A549 (cell line): ENCODE measurements at places on chromosomes 7 and 10. TPM values are rescaled to one million over a fixed set of nuclear protein-coding genes. Genes with fewer than 3 reads are reported as not detected.

DNA sequence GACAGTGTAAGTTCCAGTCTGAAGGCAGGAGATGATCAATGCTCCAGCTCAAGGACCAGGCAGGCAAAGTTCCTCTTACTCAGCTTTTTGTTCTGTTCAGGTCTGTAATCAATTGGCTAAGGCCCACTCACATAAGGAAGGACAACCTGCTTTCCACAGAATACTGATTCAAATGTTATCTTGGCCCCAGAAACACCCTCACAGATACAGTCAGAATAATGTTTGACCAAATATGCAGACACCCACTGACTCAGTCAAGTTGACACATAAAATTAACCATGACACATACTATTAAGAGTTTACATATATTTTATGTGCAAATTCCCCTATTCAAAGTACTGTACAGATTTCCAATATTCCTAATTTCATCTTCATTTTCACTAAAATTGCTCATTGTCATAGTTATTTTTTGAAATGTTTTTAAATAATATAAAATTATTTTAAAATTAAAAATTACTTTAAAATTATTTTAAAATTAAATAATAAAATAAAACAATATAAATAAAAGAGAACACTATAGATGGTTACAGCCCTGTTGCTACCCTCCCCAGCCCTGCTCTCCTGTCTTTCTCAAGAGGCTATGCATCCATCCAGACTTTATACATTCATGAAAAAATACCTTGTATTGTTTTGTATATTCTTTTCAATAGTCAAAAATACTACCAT, 59.4 kb downstream of the RAB11FIP2 start:
- DNase-seq, result no peak

- no peak for DNase-seq
Observed at GRCh38 chr10:59654007-59654406, 55.6 kb downstream of the SLC16A9 start.

DNA sequence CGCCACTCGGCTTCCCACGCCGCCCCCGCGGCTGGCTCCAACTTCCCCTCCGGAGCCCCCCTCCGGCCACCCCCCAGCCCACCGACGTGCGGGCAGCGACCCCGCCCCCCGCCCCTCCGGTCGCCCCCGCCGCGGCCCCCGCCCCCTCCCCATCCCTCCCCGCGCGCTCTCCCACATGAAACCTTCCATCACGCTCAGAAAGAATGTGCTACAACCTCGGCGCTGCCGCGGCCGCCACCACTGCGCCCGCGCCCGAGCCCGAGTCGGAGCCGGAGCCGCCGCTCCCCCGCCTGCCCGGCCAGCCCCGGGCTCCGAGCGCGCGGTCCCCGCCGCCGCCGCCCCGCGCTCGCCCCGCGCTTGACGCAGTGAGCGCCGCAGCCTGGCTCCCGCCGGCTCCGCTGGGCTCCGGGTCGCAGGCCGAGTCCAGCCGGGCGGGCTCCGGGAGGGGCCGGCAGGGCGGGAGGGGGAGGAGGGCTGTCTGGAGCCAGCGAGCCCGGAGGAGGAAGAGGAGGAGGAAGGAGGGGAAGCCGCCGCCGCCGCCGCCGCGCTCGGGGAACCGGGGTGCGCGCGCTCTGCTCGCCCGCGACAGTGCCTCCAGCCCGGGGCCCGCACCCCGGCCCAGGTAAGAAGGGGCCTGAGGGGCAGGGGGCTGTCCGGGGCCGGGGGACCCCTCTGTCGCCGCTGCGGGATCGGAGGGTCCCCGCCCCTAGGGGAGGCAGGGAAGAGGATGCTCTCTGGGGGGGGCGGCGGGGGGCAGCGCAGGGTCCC, 4.3 kb upstream of the ELFN1 start:
- DNase-seq, result no peak

GRCh38 chr10:6719561-6719960, 139.5 kb upstream of the PRKCQ start:
- no peak for DNase-seq

DNA sequence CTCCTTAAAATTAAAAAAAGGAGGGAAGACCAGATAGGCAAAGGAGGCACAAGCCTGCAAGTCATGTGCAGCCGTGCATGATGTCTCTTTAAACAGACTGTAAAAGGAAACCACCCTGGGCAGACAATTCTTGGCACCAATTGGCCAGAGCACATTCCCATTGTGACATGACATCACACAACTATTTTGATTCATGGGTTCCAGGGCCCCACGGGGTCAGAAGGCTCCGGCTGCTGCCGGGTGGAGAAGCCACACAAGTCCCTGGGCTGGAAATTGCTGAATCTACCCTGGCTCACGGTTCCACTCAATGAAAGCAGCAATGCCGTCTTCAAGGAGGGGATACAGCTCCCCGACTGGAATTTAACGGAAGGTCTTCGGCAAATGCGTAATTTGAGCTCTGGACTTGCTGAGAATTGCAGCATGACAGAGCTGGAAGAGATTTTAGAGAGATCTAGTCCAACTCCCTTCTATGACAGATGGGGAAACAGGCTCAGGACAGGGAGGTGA, 140.5 kb downstream of the PRKAG2 start:
- peak; percentile 84 for DNase-seq

GRCh38 chr10:70087616-70088307, 35.1 kb downstream of the MACROH2A2 start:
- no peak for DNase-seq

GRCh38 chr10:33557313-33557712, 222.8 kb upstream of the NRP1 start:
- DNase-seq, result no peak

GRCh38 chr10:70750156-70750703, 34.9 kb downstream of the TBATA start:
- no peak for DNase-seq

GRCh38 chr10:13180788-13181187, 19.4 kb downstream of the MCM10 start:
- DNase-seq, result no peak

DNA sequence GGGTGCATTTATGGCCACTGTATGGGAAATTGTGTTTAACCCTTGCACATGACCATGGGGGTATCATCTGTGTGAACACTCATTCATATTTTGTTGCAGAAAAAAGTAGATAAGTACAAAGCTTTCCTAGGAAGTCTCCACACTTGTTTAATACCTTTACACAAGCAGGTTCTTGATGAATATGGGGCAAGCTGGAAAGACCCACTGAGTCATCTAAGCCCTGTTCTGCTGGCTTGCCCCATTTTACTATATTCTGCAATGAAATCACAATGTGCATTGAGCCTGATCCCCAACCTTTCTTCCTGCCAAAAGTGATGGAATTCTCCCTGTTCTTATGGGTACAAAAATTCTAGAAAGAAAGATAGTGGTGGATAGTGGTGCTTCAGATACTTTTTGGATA, 99.8 kb downstream of the CCDC71L start:
- DNase-seq, result no peak

The FAM131B gene
- polyA plus RNA-seq, result 0.16 to 0.32 TPM (median 0.19 TPM) in 3 replicates

The COL1A2 gene
- polyA plus RNA-seq, result not detected in 3 replicates

The WNT16 gene
- not detected in 3 replicates for polyA plus RNA-seq

The UBE2H gene
- polyA plus RNA-seq, result 61.4 to 73.5 TPM (median 69.9 TPM) in 3 replicates

The UNCX gene
- polyA plus RNA-seq, result not detected in 3 replicates
